ENCODE measurements at places on chromosomes 6 and 20.

DNA sequence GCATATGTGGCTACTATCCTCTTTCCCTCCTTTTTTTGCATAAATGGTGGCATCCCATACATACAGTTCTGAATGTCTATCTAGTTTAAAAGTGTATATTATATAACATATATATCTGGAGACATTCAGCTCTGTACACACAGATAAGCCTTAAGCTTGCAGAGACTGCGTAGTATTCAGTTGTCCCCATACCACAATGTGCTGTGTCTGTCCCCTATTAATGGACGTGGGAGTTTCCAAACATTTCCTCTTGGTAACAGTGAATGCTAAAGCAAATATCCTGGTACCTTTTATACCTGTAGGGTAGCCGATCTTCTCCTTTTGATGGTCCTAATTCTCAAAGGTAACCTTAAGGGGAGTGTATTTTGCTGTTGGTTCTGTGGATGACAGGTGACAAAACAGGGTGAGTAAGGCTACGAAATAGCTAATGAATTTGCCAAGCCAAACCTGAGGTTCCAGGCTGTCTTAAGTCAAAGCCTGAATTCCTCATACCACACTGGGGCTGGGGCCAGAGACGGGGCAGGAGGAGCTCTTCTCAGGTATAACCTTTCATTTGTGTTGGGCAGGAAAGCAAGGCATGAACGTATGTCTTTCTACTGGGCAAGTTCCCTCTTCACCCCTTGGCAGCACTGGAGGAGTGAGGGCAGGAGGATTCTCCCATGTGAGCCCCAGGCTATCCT, 7.8 kb upstream of the C2 start:
- no peak for DNase-seq

DNA sequence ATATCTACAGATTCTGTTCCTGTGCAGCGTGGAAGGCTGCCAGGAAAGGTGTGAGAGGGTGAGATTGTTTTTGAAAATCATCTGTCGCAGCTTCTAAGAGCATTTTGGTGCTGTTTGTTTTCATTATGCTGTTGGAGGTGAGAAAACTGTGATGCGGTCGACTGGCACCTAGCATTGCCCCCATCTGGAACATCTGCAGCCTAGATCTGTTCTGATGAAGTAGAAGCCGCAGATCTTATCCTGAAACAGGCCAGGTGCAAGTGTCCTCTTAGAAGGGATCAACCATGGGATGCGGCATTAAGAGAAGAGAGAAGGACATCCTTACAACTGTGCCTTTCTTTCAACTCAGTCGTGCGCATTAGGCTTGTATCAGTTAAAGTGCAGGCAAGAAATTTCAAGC, 167.3 kb downstream of the CDH26 start:
- DNase-seq = no peak

GRCh38 chr6:31575335-31575901, at the start of gene TNF:
Gene TNF (plus strand): TSS chr6:31575565. CDS start chr6:31575742, 177 bp downstream.
- peak; percentile 87 for DNase-seq

DNA sequence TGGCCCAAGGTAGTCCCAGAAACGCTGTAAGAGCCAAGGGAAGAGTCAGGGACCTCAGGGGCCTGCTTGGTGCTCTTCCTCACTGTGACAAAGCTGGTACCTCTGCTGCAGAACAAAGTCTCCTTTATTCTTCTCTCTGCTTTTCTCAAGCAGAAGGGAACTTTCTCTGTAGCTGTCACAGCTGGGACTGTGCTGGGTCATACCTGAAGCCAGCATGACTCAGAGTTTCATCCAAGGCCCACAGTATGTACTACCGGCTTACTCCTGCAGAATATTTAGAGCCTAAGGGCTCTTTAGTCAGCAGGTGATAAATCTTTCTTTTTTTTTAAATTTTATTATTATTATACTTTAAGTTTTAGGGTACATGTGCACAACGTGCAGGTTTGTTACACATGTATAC, 183.2 kb downstream of the TINAG start:
- DNase-seq = no peak

DNA sequence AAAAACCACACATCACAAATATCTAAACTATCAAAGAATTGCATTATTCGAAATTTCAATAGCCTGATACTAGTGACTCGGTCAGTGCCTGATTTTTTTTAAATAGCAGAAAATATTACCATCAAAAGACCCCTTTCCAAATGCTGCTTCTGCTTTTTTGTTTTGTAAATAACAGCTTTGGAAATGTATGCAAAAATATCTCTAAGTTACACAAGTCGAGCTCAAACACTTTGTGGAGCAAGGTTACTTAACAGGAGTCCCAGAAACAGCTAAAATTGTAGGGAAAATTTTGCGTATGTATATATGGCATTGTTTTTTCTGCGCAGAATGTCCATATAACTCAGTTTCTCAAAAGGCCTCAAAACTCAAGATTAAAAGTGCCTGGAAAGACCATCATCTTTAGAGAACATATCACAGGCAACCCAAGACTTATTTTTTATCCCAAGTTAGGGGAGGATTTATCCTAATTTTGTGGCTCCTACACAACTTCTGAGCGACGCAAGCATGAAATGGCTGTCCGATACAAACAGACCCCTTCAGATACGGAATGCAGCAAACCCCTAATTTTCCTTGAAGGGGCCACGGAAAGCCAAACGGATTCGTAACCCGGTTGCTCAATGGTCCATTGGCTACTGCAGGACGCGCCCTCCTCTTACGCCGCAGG, 1.3 kb downstream of the CEP85L start:
- DNase-seq = no peak

DNA sequence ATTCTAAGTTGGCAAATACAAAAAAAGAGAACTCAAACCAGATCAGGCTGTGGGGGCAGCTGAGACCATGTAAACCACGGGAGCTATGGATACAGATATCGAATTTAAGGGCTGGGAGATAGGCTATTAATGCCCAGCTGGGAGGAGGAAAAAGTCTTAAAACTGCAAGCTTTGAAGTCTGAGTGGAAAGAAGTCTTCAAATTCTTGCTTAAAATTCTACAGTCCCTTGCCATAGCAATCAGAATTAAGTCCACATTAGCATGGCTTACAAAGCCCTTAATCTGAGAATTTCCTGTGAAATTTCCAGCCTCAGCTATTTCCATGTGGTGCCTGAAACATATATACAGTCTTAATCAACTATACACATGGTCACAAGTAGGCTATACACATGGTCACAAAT, 465.0 kb upstream of the HSF2 start:
- no peak for DNase-seq

GRCh38 chr20:54407459-54407858, 67.9 kb upstream of the DOK5 start:
- no peak for DNase-seq

GRCh38 chr20:24632581-24632980, 163.2 kb downstream of the SYNDIG1 start:
- no peak for DNase-seq

DNA sequence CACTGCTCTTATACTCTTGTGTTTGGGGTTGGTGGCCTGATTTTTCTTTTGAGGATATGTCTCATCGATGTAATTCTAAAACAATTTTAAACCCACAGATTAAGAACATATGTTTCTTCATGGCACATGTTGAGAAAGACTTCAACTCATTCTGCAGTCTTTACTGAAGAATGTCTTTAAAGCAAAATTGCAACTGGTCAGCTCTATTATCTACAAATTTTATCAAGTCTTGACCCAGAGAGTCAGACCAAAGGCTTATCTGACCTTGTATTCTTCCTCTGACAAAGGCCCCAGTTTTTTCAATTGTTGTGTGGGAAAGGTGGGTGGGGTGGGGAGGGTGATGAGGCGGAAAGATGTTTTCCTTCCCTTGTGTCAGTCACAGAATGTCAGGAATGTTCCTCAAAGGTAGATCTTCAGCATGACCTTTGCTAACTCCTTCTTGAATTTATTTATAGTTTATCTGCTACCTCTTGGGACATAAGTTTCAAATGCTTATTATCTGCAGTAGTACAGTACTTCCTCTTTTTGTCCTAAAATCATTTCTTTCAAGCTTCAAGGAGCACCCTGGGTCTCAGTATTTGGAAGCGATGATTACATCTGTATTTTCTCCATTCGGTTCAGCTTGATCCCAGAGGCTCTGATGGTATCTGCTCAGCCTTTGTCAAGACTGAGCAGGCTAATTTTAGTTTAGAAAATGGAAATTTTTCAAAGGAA, 63.2 kb upstream of the TIAM2 start:
- DNase-seq = no peak

GRCh38 chr6:30450548-30450908, 38.8 kb upstream of the HLA-E start:
- DNase-seq = no peak

DNA sequence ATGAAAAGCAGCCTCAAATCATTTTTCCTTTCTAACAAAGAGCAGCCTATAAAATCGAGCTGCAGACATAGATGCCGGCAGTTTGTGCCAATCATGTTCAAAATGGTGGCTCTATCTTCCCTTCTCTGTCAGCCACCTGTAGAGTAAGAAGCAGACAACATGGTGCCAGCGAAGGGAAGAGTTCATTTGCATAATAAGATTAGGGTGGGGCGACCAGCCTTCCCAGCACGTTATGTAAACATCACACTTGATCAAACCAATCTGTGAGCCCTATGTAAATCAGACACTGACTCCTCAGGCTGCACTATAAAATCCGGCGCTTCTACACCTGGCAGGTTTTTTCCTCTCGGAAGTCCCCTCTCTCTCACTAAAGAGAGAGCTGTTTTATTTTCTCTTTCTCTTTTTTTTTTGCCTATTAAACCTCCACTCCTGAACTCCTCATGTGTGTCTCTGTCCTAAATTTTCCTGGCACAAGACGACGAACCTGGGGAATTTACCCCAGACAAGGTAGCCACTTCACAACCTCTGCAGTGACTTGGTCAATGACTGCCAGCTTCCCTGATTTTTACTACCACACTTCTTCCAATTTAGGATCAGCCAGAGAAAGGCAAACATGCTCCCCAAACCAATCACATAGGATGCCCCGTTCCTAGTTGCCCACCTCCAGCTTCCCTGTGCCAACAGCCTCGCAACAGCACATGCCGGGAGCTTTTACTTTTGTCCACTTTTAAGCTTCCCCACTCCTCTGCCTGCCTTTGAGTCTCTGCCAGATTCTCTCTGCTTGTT, 12.9 kb downstream of the TPMT start:
- DNase-seq = no peak

GRCh38 chr6:98839781-98840361, 5.5 kb downstream of the POU3F2 start:
- DNase-seq = no peak

DNA sequence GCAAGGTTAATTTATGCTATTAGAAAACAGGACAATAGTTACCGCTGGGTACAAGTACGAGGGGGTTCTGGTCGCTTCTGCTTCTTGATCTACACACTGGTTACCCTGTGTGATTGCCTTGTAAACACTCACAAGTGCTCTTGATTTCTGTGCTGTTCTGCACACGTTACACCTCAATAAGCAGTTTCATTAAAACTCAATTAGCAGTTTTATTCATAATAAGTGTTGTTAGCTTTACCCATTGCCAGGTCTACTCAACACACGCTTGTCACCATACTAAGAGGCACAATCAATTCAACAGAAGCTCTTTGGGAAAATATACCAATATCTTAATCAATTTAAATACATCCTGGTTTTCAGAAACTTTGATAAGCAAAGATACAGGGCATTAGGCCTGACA, 20.4 kb downstream of the BMP7 start:
- no peak for DNase-seq

GRCh38 chr6:52550014-52550575, 26.8 kb downstream of the TRAM2 start:
- no peak for DNase-seq

DNA sequence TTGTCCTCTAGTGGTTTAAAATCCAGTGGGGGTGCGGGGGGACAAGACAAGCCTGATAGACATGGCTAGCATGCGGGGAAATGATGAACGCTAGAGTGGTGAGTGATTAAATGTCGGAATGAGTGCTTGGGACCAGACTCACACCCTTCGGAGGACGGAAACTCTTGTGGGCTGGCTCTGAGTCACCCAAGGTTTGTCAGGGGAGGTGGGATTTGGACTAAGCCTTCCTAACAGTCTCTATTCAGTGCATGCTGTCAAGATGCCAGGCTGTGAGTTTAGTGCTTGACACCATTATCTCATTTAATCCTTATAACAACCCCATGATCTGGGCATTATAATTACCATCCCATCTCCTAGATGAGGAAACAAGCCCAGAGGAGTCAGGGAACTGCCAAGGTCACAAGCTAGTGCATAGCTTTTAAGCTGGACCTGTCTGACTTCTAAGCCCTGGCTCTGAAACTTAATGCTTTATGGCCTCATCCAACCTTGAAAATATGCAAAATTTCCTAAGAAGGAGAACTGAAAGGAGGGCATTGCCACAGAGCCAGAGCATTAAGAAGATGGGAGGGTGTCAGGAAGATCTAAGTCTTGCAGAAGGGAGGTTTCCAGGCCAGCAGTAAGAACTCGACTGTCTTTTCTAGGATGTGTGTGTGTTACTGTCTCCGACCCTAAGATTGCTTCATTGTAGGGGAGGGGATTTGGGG, 168.7 kb upstream of the LRFN2 start:
- DNase-seq = no peak

- no peak for DNase-seq
These were observed 116.2 kb downstream of the MAP3K5 start for GRCh38 chr6:136676075-136676474.

GRCh38 chr6:35082733-35083403, 58.3 kb downstream of the TCP11 start:
- DNase-seq = no peak

GRCh38 chr6:21489826-21490225, 103.7 kb upstream of the SOX4 start:
- no peak for DNase-seq

DNA sequence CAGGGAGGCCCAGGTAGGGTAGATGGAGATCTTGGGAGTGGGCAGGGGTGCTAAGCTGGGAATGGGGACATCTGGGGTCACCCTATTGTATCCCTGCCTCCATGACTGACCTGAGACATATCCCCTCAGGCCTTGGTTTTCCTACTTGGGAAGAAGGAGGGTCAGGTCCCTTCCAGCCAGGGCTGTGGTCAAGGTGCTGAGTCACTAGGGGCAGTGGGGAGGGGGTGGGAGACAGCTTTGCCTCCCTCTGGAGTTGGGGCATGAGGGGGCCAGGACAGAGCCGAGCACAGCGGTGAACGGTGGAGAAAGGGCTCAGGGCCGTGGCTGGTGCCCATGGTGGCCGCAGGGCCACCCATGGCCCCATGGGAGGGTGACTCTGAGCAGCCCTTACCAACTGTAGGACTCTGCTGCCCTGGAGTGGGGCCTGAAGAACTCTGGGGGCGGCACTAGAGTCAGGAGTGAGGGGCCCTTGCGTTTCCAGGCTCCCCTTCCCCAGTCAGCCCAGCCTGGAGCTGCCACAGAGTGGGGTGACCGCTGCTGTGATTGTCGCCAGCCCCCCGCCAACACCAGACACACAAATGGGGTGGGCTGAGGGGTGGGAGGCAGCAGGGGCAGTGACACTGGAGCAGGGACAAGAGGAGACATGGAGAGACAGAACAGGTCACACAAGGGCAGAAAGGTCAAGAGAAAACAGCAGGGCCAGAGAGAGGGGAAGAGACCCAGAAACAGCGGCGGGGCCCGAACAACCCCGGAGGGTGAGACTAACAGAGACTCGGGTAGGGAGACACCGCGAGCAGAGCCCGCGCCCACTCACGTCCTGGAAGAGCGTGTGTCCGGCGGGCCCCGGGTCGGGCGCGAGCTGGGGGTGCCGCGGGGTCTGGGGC, 576 bp downstream of the NECAB3 start:
- DNase-seq = no peak

Data from effector memory CD4-positive, alpha-beta T cell (primary cell).